Natural killer cell (primary cell): ENCODE measurements at places on chromosomes 6 and 20. TPM values are rescaled to one million over a fixed set of nuclear protein-coding genes. Genes with fewer than 3 reads are reported as not detected.

The RNASET2 gene
- 84.5 TPM for total RNA-seq

The CPNE5 gene
- 2.0 TPM for total RNA-seq

The SIRPD gene
- not detected for total RNA-seq

The ME1 gene
- not detected for total RNA-seq

The ZBP1 gene
- 97.8 TPM for total RNA-seq

The HCRTR2 gene
- total RNA-seq: not detected

The GSTA3 gene
- total RNA-seq: not detected

The TRIM31 gene
- not detected for total RNA-seq

The SEC23B gene
- 68.8 TPM for total RNA-seq

The PAK5 gene
- not detected for total RNA-seq

The LRRC73 gene
- 0.45 TPM for total RNA-seq

The ARHGAP40 gene
- not detected for total RNA-seq

The KCNS1 gene
- not detected for total RNA-seq

The MTO1 gene
- 46.1 TPM for total RNA-seq

The MRAP2 gene
- not detected for total RNA-seq

The ULBP1 gene
- 0.18 TPM for total RNA-seq
